Naive thymus-derived CD4-positive, alpha-beta T cell (primary cell): ENCODE measurements at places on chromosomes 4 and X. TPM values are rescaled to one million over a fixed set of nuclear protein-coding genes. Genes with fewer than 3 reads are reported as not detected.
A peak's percentile ranks its signal among the peaks of the same experiment; 100 is the strongest.

DNA sequence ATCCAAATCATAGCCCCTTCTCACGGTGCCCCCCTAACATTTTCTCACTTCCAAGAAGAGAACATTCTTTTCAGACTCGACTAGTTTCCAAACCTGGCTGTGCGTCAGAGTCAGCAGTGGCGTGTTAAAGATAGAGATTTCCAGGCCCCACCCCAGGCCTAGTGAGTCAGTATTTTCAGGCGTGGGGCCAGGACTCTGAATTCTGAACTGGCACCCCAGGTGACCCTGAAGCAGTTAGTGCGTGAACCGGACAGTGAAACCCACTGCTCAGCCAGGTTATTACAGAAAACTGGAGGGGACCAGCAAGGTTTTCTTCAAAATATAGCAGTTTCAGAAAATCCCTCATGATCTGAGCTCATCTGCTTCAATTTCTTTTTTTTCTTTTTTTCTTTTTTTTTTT is 35.0 kb upstream of the BCOR start:
- no peaks in the 10 kb centered on the region for H3K27me3 ChIP-seq
- no peaks in the 10 kb centered on the region for H3K36me3 ChIP-seq
- no peak for DNase-seq
- no peak overlapping the region for H3K27ac ChIP-seq

GRCh38 chr4:40349561-40350198 is 14.5 kb downstream of the CHRNA9 start:
- DNase-seq: no peak
- H3K27me3 ChIP-seq: no peaks in the 10 kb centered on the region
- no peak overlapping the region for H3K4me3 ChIP-seq
- no peaks in the 10 kb centered on the region for H3K4me1 ChIP-seq

GRCh38 chrX:29666366-29666765 is 549.0 kb upstream of the MAGEB2 start:
- H3K27me3 ChIP-seq: no peaks in the 10 kb centered on the region
- DNase-seq: no peak
- no peaks in the 10 kb centered on the region for H3K36me3 ChIP-seq
- H3K4me3 ChIP-seq: no peak overlapping the region
- no peak overlapping the region for H3K27ac ChIP-seq

GRCh38 chr4:89069481-89069880 is 12.5 kb upstream of the FAM13A start:
- no peaks in the 10 kb centered on the region for H3K4me1 ChIP-seq
- H3K27ac ChIP-seq: no peak overlapping the region

DNA sequence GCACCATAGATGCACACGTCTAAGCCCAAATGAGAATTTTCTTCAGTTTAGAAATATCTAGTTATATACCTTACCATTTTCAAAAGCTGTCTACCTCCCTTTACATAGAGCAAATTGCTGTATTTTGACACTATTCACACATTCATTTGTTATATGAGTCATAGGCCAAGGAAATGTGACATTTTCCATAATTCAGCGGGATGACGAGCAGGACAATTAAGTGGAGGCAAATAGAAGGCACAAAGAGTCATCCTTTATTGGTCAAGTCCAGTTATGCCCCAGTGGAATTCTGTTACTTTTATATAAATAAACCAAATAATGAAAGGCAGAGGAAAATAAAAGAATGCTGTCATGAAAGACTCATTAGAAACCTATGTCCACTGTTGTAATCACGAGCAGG is 27.9 kb downstream of the FGF13 start:
- H3K36me3 ChIP-seq: no peaks in the 10 kb centered on the region
- H3K4me1 ChIP-seq: no peaks in the 10 kb centered on the region
- no peaks in the 10 kb centered on the region for H3K27me3 ChIP-seq
- H3K4me3 ChIP-seq: no peak overlapping the region

DNA sequence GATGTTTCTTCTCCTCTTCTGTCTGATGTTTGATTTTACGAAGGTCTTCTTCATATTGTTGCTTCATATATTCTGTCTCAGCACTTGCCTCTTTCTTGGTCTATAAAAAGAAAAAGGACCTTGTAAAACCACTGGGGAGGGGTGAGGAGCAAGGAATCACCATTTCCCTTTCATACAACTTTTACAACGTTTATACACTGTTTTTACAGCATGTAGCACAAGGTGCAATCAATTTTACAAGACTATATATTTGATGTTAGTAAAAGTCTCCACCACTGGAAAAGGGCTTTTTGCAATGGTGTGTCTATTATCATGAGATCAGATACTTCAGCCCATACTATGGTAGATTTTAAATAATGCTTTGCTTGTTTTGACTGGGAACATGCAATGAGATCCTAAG is 76.3 kb downstream of the FAM184B start:
- no peaks in the 10 kb centered on the region for H3K36me3 ChIP-seq
- DNase-seq: no peak
- no peak overlapping the region for H3K27ac ChIP-seq
- no peak overlapping the region for H3K4me3 ChIP-seq

DNA sequence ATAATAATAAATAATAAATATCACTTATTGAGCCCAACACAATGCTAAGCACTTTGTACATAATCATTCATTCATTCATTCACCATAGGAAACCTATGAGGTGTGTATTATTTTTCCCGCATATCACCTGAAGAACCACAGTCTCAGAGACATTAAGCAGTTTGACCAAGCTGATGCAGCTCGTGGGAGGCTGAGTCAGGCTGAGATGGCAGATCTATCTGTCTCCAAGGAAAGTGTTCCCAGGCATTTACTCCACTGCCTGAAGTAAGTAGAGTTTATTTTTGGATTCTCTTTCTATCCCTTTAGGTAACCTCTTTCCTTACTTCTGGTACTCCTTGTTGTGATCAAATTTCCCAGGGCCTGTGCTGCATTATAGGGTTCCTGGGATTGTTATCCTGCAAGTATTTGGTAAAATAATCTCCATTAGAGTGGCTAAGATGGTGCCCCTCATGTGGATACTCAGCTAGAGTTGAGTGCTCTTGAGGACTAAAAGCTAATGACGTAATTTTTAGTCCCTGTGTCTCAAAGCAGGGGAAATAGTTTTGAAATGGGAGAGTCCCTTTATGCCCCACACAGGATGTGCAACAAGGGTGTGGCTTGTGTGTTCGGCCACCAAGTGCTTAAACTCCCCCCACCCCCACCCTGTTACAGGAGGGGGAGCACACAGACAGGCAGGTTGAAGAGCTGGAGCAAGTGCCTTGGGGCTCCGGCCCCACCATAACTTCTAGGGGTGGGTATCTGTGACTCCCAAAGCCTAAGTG is 467.0 kb downstream of the STIM2 start:
- no peak for DNase-seq
- H3K4me3 ChIP-seq: no peak overlapping the region
- H3K36me3 ChIP-seq: no peaks in the 10 kb centered on the region
- H3K27me3 ChIP-seq: no peaks in the 10 kb centered on the region

DNA sequence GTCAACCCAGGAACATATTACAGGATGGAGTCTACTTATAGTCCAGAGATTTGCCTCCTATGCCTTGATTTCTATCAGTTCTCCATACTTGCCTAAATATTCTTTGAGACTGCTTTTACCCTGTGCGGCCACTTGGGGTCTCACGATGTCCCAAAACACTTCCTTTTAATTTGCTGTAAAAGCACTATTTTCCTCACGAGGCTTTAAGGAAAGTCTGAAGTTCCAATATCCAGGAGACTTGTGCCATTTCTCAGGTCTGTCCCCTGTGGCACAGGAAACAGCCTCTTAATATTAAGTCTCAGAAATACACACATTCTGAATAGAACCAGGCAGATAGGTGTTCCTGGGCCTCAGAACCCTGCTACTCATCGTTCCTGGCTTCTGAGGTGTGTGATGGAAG is 142.9 kb downstream of the TMEM164 start:
- no peak overlapping the region for H3K27ac ChIP-seq
- H3K4me3 ChIP-seq: no peak overlapping the region
- H3K4me1 ChIP-seq: no peaks in the 10 kb centered on the region

- DNase-seq: no peak
- H3K4me3 ChIP-seq: no peak overlapping the region
- no peaks in the 10 kb centered on the region for H3K4me1 ChIP-seq
- no peaks in the 10 kb centered on the region for H3K27me3 ChIP-seq
Observed at GRCh38 chrX:41956027-41956426, 32.7 kb upstream of the CASK start.

DNA sequence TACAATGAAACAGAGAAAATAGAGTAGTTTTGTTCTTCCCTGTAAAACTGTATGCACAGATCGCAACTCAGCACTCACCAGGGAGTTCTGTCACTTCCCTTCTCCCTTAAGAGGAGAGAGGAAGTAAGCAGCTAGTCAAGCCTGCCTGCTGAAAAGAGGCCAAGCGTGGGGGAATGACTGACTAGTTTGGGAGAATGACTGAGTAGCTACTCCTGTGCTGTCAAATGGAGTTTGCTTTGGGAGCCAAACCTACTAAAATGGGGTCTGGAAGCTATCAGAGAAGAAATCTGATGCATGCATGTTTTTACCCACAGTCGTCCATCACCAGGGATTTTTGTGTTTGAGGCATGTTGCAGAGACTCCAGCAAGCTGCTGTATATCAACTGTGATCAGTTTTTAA is 54.6 kb upstream of the LHFPL1 start:
- H3K4me3 ChIP-seq: no peak overlapping the region
- H3K27me3 ChIP-seq: no peaks in the 10 kb centered on the region
- no peak overlapping the region for H3K27ac ChIP-seq
- DNase-seq: no peak
- H3K4me1 ChIP-seq: no peaks in the 10 kb centered on the region

DNA sequence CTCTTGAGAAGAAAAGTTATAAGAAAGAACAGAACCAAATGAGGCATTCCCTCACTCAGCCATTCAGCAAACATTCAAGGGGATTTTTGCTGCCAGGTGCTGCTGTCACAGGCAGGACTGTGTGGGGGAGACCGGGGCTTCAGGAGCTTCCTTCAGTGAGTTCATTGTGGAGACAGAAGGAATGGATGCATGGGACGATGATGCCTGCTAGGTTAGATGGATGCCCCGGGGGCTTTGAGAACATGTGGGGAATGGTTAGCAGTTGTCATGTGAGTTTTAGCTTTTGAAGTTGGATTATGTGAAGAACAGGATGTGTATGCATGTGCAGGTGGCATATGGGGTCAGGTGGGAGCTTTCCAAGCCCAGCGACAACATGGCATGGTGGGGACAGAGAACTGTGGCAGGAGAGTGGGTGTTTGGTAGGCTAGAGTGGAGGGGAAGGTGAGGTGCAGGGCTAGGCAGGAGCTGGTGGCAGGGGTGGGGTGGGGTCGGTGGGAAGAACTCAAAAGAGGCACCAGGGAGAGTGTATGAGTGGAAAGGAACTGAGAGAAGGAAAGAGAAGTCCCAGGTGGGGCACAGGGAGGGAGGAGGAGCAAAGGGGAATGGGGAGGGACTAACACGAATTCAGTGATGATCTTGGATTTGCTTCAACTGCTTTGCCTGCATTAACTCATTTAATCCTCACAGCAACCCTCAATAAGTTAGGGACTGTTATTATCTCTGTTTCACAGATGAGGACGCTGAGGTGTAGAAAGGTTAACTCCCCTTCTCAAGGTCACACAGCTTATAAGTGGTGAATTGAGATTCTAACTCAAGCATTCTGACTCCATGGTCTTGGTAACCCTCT is 8.4 kb downstream of the DCUN1D4 start:
- H3K27ac ChIP-seq: no peak overlapping the region
- no peaks in the 10 kb centered on the region for H3K4me1 ChIP-seq
- no peaks in the 10 kb centered on the region for H3K36me3 ChIP-seq
- H3K27me3 ChIP-seq: no peaks in the 10 kb centered on the region
- no peak overlapping the region for H3K4me3 ChIP-seq
- no peak for DNase-seq

GRCh38 chr4:5734853-5735252 is 23.9 kb downstream of the EVC start:
- H3K27me3 ChIP-seq: no peaks in the 10 kb centered on the region
- H3K4me3 ChIP-seq: no peak overlapping the region

DNA sequence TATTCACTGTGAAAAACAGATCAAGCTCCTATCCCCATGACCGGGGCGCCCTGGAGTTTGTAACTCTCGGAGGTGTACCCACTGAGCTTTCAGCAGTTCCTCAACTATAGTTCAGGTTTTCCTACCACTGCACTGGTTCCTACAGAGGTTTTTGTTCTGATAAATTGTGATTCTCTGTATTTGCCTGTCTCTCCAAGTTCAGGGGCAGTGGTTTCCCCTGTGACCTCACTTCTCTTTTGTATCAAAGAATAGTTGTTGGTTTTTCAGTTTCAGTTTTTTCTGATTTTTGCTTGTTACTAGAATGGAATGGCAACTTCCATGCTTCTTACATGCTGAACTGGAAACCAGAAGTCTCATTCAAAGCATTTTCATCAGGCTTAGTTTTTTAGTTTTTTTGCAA is 56.8 kb upstream of the PLS3 start:
- no peak overlapping the region for H3K4me3 ChIP-seq
- no peaks in the 10 kb centered on the region for H3K27me3 ChIP-seq
- no peak overlapping the region for H3K27ac ChIP-seq
- no peaks in the 10 kb centered on the region for H3K4me1 ChIP-seq
- no peaks in the 10 kb centered on the region for H3K36me3 ChIP-seq
- DNase-seq: no peak

DNA sequence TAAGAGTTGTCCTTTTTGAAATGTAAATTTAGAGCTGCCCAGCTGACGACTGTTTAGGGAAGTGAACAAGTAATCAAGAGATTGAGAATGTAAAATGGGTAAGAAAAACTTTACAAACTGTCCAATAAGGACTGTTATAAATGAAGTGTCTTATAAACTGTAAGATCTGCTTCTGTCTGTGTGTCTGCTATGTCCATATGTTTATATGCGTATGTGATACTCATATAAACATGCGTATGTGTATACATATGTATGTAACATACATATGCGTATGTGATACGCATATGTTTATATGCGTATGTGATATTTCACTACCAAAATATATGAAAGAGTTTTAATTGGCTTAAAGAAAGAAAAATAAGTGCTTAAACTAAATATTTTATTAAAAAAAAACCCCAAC is 416.0 kb upstream of the GALNTL6 start:
- H3K27ac ChIP-seq: no peak overlapping the region
- no peak for DNase-seq
- H3K4me3 ChIP-seq: no peak overlapping the region
- H3K4me1 ChIP-seq: no peaks in the 10 kb centered on the region
- no peaks in the 10 kb centered on the region for H3K36me3 ChIP-seq
- no peaks in the 10 kb centered on the region for H3K27me3 ChIP-seq

- H3K4me3 ChIP-seq: no peak overlapping the region
- H3K27ac ChIP-seq: no peak overlapping the region
- DNase-seq: no peak
- no peaks in the 10 kb centered on the region for H3K27me3 ChIP-seq
Observed at GRCh38 chrX:132353430-132353829, 134.2 kb upstream of the RAP2C start.

- H3K4me1 ChIP-seq: no peaks in the 10 kb centered on the region
- no peaks in the 10 kb centered on the region for H3K27me3 ChIP-seq
- H3K27ac ChIP-seq: no peak overlapping the region
Observed at GRCh38 chrX:133323431-133323830, 91.9 kb downstream of the GPC4 start.

GRCh38 chrX:70432936-70433847 is 10.1 kb downstream of the GDPD2 start:
- no peaks in the 10 kb centered on the region for H3K36me3 ChIP-seq
- no peaks in the 10 kb centered on the region for H3K27me3 ChIP-seq
- no peak for DNase-seq
- peak overlapping the region; percentile 7 for H3K27ac ChIP-seq

Gene AMELX
- not detected for total RNA-seq

Gene HTR2C
- total RNA-seq: not detected

Gene CFAP299
- total RNA-seq: not detected

Gene CSN1S1
- not detected for total RNA-seq

Gene FGB
- total RNA-seq: not detected in 2 replicates

Gene TBC1D19
- 5.1 TPM for total RNA-seq

Gene TRPC3
- not detected for total RNA-seq
